ENCODE measurements at places on chromosomes 6 and 20. TPM values are rescaled to one million over a fixed set of nuclear protein-coding genes. Genes with fewer than 3 reads are reported as not detected.

- DNase-seq: no peak
Observed at GRCh38 chr6:36025932-36026327, 1.5 kb upstream of the SLC26A8 start.

- DNase-seq: no peak
Observed at GRCh38 chr6:113755449-113756289, 101.5 kb upstream of the MARCKS start.

GRCh38 chr6:168575346-168576098 is 134.5 kb downstream of the SMOC2 start:
- DNase-seq: no peak

- DNase-seq: no peak
Observed at GRCh38 chr6:158507174-158507573, 52.7 kb upstream of the TMEM181 start.

NKAIN4 gene
- 16.4 TPM for total RNA-seq

ULBP3 gene
- 10.3 TPM for total RNA-seq
